ENCODE measurements at places on chromosomes 1 and 21.

GRCh38 chr1:119943216-119943615 lies 46.9 kb upstream of the ADAM30 start:
- no peak for DNase-seq

GRCh38 chr1:234893725-234894630 lies 234.7 kb downstream of the TOMM20 start:
- peak; percentile 24 for DNase-seq

GRCh38 chr1:10054465-10054864 lies 21.7 kb downstream of the UBE4B start:
- no peak for DNase-seq

DNA sequence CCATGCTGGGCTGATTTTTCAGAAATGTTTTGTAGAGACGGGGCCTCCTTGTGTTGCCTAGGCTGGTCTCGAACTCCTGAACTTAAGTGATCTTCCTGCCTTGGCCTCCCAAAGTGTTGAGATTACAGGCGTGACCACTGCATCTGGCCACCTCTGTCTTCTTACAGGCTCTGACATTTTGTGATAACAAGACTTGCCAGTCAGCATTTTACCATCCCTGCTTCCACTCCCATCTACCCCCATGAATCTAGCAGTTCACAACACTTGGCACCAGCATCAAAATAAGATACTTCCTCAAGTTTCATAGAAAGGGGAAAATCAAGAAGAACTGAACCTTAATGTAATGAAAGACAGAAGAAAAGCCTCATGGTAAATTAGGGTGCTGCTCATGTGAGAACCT lies 32.4 kb downstream of the SLC35F3 start:
- no peak for DNase-seq

DNA sequence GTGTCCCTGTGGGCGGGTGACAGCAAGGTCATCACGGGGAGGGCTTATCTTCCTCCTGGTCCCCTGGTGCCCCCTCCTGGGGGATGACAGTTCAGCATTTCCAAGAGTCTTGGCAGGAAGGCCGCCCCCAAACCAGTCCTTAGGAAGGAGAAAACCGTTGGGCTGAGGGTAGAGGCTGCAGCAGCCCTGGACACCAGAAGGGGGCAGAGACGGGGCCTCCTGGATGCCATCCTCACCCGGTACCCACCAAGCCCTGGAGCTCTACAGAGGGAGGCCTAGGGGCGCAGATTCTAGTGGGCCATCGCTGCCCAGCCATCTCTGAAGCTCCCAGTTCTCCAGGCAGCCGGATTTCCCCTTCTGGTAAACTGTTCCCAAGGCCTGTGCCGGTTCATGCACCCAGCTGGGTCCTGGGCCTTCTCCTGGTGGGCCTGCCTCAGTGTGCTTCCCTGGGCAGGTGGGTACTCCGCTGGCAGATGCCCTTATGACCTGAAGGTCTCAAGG lies 14.8 kb upstream of the ZNF669 start:
- no peak for DNase-seq

DNA sequence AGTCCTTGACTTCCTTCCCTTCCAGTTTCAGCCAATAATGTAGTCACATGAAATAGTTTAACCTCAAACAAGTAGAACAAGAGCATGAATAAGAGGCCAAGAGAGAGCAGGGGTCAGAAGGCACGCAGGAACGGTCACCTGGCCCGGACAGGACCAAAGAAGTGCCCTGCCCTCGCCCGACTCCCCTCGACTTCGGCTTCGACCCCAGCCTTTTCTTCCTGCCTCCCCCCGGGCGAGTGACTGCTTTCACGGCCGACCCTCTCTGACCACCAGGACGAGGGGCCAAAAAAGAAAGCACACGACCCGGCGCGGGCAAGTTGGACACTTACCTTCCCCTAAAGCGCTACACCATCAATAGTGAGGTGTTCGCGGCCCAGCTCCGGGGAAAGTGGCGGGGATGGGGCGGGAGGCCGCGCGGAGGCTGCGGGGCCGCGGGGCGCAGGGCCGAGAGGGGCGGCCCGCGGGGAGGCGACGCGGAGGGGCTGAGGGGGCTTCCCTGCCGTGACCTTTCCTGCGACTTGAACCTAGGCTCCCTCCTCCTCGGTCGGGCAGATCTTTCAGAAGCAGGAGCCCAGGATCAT lies 519 bp downstream of the RERE start:
- DNase-seq = peak; percentile 9

DNA sequence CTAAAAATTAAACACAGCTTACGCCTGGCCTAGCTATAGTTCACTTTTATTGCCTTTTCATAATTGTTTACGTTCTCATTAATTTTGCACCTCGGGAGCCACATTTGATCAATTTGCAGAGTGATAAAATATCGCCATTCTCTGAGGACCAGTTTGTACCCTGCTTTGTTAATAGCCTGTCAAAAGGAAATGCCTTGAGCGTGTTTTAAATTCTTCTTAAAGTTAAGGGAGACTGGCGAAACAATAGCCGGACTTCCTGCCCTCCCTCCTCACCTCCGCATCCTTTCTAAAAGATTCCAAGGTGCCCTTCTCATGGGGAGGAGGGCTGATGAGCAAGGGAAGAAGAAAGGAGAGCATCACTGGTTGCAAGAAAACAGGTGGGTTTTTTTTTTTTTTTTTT lies 271.6 kb downstream of the KCNJ6 start:
- DNase-seq = no peak

DNA sequence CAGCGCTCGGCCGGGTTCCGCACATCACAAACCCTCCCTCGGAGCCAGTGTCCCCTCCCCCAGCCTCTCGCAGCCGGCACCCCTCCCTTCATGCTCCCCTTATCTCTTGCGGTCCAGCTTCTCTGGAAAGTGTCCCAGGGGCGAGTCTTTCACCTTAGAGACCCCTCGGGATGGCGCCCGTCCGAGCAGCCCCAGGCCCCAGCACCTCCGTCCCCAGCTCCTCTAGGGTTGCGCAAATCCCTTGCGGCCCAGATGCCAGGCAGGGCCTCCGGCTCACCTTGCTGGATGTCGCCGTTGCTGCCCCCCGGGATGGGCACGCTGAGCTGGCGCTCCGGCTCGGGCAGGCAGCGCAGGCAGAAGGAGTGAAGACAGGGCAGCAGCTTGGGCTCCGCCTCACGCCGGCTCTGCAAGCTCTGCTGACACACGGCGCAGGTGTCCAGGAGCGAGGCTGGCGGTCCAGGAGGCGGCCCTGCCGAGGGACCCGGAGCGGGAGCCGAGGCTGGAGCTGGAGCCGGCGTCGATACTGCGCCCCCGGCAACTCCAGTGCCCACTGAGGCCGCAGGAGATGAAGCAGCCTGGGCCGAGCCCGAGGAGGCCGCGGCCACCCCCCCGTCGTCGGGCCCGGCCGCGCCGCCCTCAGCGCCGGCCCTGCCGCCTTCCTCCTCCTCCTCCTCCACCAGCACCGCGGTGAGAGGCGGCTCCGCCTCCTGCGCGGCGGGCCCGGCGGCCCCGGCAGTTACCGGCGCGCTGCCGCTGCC lies 550 bp downstream of the TRIM33 start:
- DNase-seq = peak; percentile 21

- no peak for DNase-seq
Measured at GRCh38 chr1:81619156-81619555, 181.6 kb upstream of the ADGRL2 start.

- DNase-seq = no peak
Measured at GRCh38 chr1:160260406-160261382, 1.7 kb downstream of the DCAF8 start.

DNA sequence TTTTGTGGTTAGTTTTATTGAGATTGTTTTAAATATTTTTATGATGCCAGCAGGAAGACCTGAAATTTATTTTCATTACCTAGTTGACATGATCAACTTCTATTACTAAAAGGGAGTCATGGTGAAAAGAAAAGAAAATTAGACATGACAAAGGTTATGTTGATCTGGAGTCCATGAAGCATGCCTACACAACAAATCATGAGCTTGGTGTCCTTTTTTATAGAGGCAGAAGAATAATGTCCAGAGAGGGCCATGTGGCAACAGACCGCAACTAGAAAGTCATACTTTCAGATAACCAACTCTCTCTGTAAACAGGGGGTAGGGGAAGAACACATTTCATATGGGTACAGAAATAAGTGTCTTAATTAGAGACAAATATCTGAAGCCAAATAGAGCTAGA lies 175.5 kb upstream of the HOOK1 start:
- DNase-seq = no peak

- no peak for DNase-seq
Measured at GRCh38 chr1:81174052-81174451, 626.7 kb upstream of the ADGRL2 start.

DNA sequence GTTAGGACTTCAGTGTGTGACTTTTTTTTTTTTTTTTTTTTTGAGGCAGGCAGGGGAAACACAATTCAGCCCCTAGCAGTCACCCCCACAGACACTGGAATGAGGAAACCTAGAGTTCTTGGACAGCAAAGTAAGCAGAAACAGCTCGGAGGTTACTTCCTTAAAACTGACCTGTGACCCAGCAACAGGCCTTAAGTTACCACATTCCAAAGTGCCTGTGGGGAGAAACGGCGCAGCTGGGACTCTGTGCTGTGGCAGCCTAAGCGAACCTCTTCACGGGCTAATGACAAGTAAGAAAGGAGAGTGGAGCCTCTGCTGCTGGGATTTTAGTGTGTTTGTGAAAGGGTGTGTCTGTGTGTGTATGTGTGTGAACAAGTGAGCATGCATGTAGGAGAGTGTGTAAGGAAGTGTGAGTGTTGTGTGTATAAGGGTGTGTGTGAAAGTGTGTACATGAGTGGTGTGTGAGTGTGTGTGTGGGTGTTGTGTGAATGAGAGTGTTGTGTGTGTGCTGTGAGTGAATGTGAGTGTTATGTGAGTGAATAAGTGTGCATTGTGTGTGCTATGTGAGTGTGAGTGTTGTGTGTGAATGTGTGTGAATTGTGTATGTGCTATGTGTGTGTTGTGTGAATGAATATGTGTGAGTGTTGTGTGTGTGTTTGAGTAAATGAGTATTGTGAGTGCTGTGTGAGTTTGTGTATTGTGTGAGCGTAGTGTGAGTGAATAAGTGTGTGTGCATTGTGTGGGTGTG lies 180.8 kb downstream of the BRINP2 start:
- DNase-seq = no peak

DNA sequence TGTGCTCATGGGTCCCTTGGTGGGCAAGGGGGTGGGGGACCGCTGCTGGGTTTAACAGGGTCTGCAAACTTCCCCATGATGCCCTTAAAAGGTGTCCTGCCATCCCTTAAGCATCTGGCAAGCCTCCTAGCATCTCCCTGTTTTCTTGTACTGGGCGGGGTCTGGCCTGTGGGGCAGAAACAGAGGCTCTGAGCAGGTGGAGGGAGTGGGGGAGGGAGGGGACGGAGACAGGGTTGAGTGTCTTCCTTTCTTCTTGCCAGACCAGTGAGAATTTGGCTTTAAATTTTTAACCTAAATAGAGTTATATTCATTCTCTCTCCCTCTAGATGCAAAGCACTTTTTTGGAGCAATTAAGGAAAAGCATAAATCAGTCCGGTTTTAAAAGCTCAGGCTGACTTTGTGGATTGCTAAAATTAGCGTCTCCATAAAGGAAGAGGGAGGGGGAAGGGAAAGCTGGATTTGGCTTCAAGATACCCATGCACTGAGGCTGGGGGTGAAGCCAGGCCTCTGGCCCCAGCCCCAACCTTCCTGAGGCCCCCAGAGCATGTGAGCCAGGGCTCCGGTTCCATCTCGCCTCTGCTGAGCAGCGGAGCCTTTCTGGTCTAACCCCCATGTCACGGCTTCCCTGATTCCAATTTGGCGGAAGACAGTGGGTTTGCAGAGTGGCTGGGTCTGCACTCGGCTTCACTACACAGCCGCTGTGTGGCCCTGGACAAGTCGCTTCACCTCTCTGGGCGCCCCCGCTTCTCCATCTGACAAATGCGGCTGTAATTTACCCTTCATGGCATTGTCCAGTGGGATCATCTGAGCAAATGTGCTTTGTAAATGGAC lies 25.3 kb downstream of the IGSF21 start:
- no peak for DNase-seq

- no peak for DNase-seq
Measured at GRCh38 chr21:44526096-44526997, 13.6 kb downstream of the KRTAP10-1 start.

DNA sequence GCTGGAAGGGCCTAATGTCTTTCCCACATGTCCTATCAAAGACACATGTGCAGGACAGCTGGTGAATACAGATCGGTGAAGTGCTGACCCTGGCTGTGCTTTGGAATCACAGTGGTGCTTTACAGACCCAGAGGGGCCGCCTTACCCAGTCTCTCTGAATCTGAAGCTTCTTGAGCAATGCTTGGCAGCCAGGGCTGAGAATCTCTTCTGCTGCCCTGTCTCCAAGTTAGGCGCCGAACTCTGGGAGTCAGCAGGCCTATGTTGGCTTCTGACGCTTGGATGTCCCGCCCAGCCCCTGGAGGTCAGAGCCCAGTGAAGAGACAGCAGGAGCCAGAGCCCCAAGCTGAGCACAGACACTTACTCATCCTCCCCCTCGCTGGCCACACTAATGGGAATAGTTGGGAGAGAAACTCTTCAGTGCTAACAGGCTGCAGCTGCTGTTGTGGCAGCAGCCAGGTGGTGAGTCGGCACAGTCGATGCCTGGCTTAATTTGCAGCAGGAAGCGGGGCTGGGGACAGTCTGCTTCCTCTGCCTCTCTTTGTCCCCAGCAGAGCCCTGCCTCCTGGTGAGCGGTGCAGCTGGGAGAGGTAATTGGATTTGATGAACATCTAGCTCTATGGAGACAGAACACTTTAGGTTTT lies 68.1 kb downstream of the URB2 start:
- no peak for DNase-seq

DNA sequence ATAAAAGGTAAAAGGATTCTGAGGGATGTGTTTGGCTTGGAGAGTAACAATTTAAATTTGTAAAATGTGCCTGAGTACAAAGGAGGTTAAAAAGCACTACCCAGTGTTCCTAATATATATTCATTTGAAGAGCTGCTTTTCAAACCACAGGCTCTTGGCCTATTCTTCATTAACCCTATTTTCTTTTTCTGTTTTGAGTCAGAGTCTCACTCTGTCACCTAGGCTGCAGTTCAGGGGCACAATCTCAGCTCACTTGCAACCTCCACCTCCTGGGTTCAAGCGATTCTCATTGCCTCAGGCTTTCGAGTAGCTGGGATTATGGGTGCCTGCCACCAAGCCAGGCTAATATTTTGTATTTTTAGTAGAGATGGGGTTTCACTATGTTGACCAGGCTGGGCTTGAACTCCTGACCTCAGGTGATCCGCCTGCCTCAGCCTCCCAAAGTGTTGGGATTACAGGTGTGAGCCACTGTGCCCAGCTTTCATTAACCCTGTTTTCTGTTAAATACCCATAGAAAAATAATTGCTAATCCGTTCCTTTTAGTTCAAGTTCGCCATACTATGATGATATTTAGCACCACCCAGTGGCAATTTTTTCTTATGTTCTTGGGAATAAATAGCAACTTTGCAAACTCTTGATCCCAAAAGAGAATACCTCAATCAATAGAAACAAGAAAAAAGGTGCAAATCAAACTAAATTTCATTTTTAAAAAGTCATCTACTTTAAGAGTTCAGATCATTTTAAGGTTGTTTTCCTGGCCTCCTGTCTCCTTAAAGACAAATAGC lies 30.5 kb downstream of the ZBTB8OS start:
- DNase-seq = no peak
